ENCODE measurements at places on chromosomes 6 and 20. TPM values are rescaled to one million over a fixed set of nuclear protein-coding genes. Genes with fewer than 3 reads are reported as not detected.

- no peak overlapping the region for H3K4me3 ChIP-seq
- H3K27ac ChIP-seq, result peak overlapping the region; percentile 25
- H3K4me1 ChIP-seq, result peaks cover 28% of the 10 kb centered on the region
- H3K27me3 ChIP-seq, result no peaks in the 10 kb centered on the region
- H3K36me3 ChIP-seq, result peaks cover 3% of the 10 kb centered on the region
Observed at GRCh38 chr6:125008261-125008703, 46.0 kb downstream of the RNF217 start.

DNA sequence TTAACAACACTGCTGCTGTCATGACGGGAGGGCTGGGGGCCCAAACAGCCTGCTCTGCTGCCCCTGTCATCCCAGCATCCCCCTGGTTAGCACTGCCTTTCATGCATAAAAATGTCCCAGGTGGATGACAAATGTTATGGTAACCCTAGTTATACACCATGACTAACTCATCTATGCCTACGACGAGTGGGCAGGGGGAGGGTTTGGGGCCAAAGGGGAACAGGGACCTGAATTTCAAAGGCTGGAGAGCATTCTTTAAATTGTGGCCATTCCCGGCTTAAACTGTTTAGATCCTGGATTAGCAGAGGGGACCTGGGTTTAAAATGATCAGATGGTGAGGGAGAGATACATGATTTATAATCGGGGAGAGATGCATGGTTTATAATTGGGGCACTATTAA lies 24.4 kb downstream of the GNAS-AS1 start:
- no peak overlapping the region for H3K4me3 ChIP-seq
- peaks cover 2% of the 10 kb centered on the region for H3K27me3 ChIP-seq
- no peak overlapping the region for H3K27ac ChIP-seq
- peaks cover 3% of the 10 kb centered on the region for H3K36me3 ChIP-seq
- no peak for DNase-seq

DNA sequence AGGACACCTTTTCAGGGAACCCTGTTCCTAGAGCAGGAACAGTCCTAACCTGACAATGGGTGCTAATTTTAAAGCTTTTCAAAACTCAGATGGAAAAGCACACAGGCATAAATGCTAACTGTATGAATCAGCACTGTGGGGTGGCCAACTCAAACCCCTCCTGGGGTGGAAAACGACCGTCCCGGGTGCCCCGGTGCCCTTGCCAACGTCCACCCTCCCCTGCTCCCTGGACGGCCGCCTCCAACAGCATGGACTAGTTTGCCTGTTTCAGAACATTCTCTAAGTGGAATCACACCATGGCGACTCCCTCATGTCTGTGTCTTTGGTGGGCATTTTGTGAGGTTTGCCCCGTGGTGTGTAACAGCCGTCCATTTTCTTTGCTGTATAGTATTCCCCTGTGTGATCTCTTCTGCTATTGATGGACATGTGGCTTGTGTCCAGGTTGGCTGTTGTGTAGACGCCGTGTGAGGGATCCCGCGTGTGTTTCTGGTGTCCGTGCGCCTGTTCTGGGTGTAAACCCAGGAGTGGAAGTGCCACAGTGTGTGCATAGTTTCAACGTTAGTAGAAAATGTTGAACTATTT lies 5.8 kb downstream of the COL20A1 start:
- H3K4me1 ChIP-seq, result no peaks in the 10 kb centered on the region
- peaks cover 40% of the 10 kb centered on the region for H3K27me3 ChIP-seq
- H3K4me3 ChIP-seq, result no peak overlapping the region
- no peak overlapping the region for H3K27ac ChIP-seq
- H3K36me3 ChIP-seq, result no peaks in the 10 kb centered on the region

GRCh38 chr6:121965739-121966138 lies 433.7 kb upstream of the HSF2 start:
- no peak overlapping the region for H3K4me3 ChIP-seq
- no peak overlapping the region for H3K27ac ChIP-seq
- no peaks in the 10 kb centered on the region for H3K36me3 ChIP-seq
- no peaks in the 10 kb centered on the region for H3K27me3 ChIP-seq
- H3K4me1 ChIP-seq, result no peaks in the 10 kb centered on the region

DNA sequence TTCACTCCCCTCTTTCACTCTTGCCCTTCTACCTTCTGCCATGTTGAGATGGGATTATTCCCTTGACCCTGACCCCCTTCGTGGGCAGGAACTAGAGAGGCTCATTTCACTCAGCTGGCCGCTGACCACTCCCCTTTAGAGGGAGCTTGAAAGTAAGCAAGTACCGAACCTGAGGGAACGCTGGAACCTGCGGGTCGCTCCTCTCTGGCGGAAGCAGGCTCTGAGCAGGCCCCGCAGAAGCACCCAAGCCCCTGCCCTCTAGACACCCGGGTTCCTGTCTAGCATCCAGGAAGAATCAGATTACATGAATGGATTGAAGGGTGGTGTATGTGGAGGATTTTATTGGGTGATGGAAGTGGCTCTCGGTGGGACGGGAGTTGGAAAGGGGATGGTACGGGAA lies 11.9 kb upstream of the MYCT1 start:
- no peaks in the 10 kb centered on the region for H3K4me1 ChIP-seq
- no peaks in the 10 kb centered on the region for H3K36me3 ChIP-seq
- H3K27ac ChIP-seq, result no peak overlapping the region
- DNase-seq, result no peak
- no peak overlapping the region for H3K4me3 ChIP-seq
- H3K27me3 ChIP-seq, result no peaks in the 10 kb centered on the region

DNA sequence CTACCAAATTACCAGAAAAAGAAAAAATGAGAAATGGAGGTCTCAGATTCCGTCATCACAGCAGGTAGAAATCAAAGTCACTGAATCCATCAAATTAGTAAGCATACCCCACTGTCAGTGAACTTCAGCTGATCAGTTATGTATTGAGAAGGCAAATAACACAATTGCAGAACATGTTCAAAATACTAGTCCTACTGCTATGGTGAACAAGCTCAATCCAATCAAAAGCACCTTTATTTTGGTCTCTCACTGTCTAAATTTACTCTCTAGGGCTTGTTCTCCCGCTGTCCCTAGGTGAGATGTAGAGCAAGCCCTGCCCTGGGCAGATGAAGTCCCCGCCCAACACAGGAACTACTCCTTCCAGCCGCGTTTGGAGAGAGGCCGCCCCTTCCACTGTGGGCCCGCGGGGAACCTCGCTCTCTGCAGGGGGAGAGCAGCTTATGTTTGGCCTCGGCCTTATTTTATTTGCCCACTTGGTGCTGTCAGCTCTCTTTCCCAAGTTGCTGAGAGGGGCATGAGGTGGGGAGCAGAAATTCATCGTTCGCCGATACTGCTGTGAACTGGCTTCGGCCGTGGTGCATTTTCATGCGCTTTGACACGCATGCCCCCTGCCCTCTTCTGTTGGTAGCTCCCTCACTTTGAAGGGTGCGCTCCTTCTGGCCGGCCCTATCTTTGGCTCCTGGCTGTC lies 14.3 kb upstream of the MAP1LC3A start:
- H3K27ac ChIP-seq, result no peak overlapping the region
- DNase-seq, result no peak
- peaks cover 31% of the 10 kb centered on the region for H3K36me3 ChIP-seq
- no peaks in the 10 kb centered on the region for H3K27me3 ChIP-seq
- no peak overlapping the region for H3K4me3 ChIP-seq
- H3K4me1 ChIP-seq, result no peaks in the 10 kb centered on the region

DNA sequence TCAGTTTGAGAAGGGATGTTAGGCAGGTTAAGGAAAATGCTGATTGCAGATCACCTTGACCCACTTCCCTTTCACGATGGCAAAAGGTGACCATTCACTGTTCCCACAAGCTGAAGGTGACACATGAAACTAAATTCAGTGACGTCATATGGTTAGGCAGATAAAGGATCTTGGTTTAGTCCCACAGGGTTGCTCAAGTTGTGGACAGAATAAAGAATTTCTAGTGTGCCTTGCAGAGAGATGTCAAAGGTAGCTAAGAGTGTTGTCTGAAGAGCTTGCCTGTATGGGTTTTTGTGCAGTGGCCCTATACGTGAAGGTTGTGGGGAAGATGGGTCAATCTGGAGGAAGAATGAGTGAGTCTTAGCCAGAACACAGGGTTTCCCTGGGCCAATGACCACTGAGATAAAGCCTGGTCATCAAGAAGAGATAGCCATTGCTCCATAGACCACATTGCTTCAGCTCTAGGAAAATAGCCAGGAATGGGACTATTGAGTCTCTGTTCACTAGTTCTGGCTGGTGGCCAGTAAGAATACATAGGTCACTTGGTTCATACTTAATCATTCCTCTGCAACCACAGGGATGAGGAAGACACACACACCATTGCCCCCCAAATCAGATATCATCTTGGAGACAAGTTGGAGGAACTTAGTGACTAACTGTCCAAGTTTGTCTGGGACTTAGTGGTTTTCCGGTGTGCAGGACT lies 148.5 kb upstream of the ATXN1 start:
- no peak overlapping the region for H3K27ac ChIP-seq
- peaks cover 5% of the 10 kb centered on the region for H3K27me3 ChIP-seq
- peak; percentile 68 for DNase-seq
- H3K4me1 ChIP-seq, result peaks cover 14% of the 10 kb centered on the region

The FOXS1 gene
- total RNA-seq, result 0.36 TPM

The TCF21 gene
- total RNA-seq, result not detected

The MLN gene
- total RNA-seq, result not detected

The TMEM200A gene
- 49.2 TPM for total RNA-seq

The CCN5 gene
- 520 TPM for total RNA-seq
